ENCODE measurements at places on chromosomes 16 and 17.

DNA sequence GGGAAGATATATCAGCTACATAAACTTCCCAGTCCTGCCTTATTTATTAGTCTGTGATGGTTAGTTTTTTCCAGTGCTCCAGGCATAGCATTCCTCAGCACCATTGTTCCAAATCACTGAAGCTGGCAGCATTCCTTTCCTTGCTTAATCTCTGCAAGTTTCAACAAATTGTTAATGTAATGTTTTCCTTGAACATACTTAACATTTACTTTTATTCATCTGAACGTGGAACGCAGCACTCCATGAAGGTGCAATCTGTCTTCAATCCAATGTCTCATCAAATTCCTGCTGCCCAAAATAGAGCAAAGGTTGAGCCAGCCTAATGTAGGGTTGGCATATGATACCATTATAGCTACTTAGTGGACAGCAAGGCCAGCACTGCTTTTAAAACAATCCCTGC lies 441.1 kb upstream of the RBFOX1 start:
- DNase-seq = no peak

- DNase-seq = no peak
Measured at GRCh38 chr17:1005361-1005946, 8.5 kb downstream of the TIMM22 start.

DNA sequence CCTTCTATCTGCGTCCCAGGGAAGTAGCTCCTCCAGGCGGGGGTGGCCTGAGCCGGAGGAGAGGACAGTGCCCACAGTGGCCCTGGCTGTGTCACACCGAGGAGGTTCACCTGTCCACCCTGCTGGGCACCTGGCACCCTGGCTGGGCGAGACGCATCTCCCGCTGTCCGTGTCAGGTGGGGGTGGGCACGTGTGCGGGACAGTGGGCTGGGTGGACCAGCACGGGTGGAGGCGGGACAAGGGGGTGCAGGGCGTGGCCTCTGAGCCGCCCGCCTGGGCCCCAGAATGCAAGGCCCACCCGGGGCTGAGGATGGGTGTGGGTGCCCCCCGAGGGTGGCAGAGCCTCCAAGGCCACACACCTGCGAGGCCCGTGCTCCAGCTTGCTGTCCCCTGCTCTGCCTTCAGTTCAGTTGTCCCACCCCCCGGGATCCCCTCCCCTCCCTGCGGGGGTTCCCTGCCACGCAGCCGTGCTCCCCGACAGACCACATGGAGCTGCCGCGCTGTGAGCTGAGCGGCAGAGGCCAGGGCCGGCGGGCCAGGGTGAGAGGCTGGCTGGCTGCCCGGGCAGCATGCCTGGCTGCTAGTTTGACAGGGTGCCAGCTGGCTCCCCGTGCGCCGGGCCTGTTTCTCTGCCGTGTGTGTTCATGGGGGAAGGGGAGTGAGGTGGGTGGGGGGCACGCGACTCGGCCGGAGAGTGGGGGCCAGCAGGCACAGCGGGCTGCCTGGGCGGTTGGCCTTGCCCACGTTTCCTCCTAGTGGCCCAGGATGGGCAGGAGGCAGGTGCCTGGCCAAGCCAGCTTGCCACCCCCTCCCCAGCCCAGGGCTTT lies 33.9 kb downstream of the BAHCC1 start:
- DNase-seq = no peak

- DNase-seq = no peak
Measured at GRCh38 chr17:83177611-83178532, 98.5 kb downstream of the METRNL start.

DNA sequence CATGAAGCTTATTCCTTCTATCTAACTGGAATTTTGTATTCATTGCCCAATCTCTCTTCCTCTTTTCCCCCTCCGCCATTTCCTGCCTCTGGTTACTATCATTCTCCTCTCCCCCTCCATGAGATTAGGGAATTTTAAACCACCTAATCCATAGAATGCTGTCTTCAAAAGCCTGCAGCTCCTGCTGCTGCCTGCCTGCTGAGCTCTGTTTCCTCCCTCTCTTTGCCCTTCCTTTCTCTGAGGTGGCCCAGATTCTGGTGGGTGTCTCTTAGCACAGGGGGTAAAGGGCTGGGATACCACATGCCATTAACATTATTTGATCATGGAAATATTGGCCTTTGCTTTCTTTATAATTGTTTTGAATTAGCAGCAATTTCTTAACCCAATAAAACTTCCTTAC lies 241.6 kb downstream of the CNTNAP4 start:
- no peak for DNase-seq

DNA sequence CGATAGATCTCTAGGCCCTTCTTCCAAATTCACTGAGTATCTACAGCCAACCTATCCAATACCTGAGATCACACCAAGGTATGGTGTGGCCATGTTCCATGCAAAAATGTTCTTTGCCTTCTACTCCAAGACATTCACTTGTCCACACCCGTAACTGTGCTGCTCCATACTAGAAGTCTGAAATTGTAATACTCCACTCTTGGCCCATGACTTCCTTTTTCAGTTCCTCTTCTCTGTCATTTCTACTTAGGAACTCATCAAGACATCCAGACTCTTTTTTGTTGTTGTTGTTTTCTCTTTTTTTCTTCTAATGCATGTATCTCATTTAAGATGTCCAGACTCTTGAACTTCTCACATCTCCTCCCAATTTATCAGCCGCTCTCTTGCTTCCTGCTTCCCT lies 42.5 kb upstream of the KSR1 start:
- DNase-seq = no peak

DNA sequence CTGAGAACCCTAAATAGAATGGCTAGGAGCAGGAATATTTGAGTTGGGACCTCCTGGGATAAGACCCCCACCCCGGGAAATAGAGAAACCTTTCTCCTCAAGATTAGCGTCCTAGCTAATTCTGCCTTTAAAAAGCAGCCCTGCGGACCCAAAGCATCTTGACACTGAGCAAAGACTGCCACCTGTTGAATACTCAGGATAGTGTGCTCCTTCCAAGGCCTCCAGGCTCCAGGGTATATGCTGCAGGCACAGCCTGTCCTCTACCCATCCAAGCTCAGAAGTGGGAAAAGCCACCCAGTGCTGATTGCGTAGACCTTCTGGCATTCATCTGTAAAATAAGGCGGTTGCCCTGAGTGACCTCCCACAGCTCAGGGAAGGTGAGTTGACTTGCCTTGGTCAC lies 456.2 kb upstream of the DYNLRB2 start:
- peak; percentile 15 for DNase-seq

DNA sequence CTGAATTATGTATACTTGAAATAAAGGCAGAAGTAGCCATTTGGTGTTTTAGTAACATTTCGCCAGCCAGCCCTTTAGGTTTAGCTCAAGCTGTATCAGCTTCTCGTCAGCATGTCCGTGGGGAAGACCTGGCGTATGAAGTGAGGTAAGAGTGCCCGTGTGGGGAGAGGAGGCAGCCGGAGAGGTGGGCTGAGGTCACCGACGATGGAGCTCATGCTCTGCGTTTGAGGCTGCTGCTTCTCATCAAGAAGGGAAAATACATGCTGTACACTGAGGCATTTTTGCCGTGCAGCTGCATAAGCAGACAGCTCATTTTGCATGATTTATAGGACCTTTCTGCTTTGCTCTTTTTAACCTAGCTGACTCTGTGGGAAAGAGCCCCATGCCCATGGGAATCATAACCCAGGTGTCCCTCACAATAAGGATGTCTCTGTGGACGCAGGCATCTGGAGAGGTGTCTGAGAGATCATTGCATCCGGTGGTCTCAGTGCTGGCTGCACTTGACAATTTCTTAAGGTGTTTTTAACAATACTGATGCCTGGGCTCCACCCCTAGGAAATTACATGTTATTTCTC lies 179.1 kb downstream of the ABCC12 start:
- no peak for DNase-seq

- peak; percentile 29 for DNase-seq
Measured at GRCh38 chr16:21684199-21684598, 20.4 kb downstream of the OTOA start.

DNA sequence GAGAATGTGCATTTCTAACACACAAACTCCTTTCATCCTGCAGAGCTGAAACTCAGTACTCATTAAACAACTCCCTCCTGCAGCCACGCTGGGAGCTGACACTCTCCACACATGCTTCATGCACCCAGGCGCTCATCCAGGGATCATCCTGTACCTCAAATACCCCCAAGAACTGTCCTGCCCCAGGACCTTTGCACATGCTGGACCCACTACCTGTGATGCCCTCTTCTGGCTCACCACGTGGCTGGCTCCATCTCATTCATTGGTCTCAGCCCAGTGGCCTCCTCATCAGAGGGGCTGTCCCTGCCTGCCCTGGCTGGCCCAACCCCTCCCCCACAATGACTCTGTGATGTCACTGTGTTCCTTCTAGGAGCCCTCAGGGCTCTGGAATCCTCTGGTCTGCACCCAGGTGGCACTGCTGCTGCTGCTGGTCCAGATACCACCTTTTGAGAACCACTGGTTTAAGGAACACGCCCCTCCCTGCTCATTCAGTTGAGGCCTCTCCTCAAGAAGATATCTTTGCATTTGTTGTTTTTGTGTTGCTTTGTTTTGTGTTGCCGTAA lies 160.9 kb upstream of the FOXF1 start:
- DNase-seq = no peak

DNA sequence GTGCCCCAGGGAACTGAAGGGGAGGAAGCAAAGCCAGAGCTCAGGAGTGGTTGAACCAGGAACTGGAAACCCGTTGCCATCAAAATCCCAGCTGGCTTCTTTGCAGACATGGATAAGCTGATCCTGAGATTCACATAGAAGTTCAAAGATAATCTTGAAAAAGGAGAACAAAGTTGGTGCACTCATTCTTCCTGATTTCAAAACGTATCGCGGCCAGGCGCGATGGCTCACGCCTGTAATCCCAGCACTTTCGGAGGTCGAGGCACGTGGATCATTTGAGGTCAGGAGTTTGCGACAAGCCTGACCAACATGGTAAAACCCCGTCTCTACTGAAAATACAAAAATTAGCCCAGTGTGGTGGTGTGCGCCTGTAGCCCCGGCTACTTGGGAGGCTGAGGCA lies 7.1 kb downstream of the RAP1GAP2 start:
- DNase-seq = no peak

DNA sequence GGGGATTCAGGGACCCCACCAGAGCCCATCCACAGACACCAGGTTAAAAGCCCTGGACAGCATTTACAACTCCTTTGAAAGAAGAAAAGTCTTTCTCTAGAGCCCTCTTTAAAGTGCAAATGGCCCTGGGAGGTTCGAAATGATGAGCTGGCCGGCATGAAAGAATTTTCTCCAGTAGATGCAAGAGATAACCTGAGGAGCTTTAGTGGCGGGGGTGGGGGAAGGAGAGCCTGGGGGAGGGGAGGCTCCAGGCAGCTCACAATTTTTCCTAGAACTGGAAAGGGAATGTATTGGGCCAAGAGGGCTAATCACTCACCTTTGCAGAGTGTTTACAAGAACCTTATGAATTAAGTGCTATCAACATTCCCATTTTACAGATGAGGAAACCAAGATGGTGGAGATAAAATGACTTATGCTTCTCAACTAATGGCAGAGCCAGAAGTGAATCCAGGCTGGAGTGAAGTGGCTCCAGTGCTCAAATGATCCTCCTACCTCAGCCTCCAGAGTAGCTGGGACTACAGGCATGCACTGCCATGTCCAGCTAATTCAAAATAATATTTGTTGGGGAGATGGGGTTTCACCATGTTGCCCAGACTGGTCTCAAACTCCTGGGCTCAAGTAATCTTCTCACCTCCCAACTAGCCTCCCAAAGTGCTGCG lies 4.2 kb upstream of the CDH1 start:
- no peak for DNase-seq

DNA sequence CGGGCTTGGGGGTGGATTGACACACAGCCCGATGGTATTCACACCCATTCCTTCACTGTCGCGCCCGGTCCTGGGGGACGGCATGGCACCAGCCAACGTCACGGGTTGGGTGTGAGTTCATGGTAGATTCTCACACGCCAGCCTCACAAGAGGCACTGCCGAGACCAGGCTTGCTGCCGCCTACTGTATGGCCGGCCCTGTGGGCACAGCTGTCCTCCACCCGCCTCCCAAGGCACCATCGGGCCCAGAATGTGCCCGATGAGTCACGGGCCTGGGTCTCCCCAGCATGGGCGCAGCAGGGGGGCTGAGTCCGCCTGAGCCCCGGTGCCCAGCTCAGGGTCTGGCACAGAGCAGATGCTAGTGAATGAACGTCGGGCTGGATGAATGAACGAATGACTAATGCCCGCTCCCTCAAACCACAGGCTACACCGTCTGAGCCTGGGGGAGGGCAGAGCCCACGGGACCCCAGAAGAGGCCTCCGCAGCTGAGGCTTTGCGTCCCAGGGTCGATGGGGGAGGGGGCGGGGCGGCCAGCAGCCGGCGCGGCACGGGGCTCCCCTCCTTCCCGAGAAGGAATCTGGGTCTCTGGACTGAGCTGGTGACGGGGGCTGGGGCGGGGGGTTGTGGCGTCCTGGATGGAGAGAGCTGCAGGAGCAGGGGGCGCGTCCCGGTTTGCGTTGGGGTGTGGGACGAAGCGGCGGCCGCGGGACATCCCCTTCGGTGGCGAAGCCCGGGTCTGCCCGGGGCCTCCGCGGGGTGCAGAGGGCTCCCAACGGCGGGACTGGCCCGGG lies 829 bp downstream of the PITPNM3 start:
- DNase-seq = no peak

GRCh38 chr16:57993897-57994296 lies 6.6 kb downstream of the ZNF319 start:
- no peak for DNase-seq

GRCh38 chr16:4679156-4679849 lies 14.1 kb upstream of the NUDT16L1 start:
- DNase-seq = no peak

DNA sequence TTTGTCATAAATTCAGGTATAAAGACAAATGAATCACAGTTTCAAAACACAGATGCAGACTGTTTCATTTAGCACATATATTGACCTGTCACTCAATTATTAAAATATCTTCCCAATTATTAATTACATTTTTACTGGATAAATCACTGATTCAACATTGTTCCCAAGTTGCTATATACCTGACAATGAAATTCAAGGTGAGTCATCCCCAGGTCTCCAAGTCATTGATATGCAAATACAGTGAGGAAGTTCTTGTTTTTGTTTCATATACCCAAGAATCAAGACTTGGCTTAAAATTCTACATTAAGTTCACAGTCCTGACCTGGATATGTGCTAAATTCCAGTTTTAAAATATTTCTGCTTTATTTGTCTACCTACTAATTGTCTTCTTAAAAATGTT lies 599.3 kb upstream of the PSMD7 start:
- DNase-seq = no peak

GRCh38 chr17:27944546-27945332 lies 51.6 kb upstream of the LYRM9 start:
- no peak for DNase-seq

GRCh38 chr16:87939562-87940423 lies 3.5 kb upstream of the CA5A start:
- no peak for DNase-seq

GRCh38 chr17:80146121-80147034 lies 550 bp downstream of the EIF4A3 start:
- peak; percentile 20 for DNase-seq

- no peak for DNase-seq
Measured at GRCh38 chr17:29148257-29148789, 31.9 kb downstream of the MYO18A start.

DNA sequence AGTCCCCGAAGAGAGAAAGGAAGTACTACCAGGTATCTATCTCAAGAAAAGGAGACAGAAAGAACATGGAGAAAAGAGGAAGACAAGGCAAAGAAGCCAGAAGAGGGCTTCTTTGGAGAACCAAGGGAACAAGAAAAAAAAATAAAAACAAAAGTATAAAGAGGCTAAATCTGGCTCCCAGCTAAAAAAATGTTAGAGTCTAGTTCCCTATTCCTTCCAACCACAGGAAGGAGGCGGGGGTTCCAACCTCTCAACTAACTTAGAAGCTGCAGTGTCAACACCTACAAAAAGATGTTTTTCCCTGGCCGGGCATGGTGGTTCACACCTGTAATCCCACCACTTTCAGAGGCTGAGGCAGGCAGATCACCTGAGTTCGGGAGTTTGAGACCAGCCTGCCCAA lies 13.4 kb downstream of the UTP6 start:
- no peak for DNase-seq

All from activated CD4-positive, alpha-beta T cell treated with anti-CD3 and anti-CD28 coated beads, Interleukin-2, Interleukin-4, amounts not matched to agents 100 ng/mL and 50 ng/mL, durations not matched to agents 16 hours and 8 hours (primary cell).